ENCODE measurements at places on chromosomes 16 and 17.
A peak's percentile ranks its signal among the peaks of the same experiment; 100 is the strongest.

DNA sequence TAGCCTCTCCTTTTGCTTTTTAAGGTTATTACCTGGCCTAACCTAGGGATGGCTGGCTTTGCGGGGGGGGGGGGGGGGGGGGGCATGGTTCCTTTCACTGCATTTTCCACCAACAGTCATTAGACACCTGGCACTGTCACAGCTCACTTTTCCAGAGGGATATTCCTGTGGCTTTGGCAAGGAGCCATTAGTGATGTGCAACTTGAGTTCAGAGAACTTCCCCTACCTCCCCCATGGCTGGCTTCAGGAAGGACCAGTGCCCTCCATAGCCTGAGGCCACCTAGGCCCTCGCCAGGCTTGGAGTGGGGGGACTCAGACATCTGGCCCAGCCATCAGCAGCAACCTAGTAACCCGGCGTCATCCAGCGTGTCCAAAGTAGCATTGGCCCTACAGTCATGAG is 234.6 kb downstream of the CPPED1 start:
- DNase-seq, result no peak

DNA sequence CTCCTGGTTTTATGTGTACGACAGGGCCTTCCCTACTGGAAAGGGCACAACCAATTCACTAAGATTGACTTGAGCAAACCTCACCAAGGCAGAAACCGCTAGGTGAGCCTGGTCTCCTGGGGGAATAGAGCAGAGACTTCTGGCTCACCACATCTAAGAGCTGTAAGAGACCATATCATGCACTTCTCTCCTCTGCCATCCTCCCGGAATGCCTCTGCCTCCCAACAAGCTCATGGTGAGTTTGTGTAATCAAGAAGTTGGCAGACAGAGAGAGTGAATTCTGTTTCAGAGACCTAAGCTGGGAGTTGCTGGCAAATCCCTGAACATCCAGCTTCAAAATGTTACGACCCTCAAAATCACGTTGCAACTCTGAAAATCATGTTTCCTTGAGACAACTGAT is 154.8 kb downstream of the SLC39A11 start:
- DNase-seq, result no peak

GRCh38 chr17:50952013-50952412 is 85.9 kb upstream of the TOB1 start:
- DNase-seq, result no peak

- no peak for DNase-seq
These were observed 4.7 kb downstream of the KRT37 start for GRCh38 chr17:41419716-41420115.

DNA sequence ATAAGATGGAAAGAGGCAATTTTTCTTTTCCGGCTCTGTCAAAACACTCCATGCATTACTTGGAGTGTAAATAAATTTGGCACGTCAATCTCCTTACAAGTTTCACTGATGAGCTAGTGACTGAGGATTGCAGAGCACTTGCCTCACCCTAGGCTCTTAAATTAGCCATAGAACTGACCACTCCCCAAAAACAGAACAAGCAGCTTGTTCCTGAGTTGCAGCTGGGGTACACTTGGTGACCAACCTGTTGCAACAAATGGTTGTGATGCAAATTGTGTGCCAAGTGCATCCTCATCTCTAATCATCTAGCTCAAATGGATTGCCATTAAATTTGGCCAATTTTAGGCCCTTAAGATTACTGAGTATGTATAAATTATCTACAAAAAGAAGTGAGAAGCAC is 67.0 kb downstream of the CACNG1 start:
- DNase-seq, result no peak

- peak; percentile 63 for DNase-seq
These were observed 5.3 kb upstream of the HS3ST6 start for GRCh38 chr16:1923299-1924034.

GRCh38 chr16:75927810-75928209 is 201.5 kb upstream of the CPHXL start:
- no peak for DNase-seq

DNA sequence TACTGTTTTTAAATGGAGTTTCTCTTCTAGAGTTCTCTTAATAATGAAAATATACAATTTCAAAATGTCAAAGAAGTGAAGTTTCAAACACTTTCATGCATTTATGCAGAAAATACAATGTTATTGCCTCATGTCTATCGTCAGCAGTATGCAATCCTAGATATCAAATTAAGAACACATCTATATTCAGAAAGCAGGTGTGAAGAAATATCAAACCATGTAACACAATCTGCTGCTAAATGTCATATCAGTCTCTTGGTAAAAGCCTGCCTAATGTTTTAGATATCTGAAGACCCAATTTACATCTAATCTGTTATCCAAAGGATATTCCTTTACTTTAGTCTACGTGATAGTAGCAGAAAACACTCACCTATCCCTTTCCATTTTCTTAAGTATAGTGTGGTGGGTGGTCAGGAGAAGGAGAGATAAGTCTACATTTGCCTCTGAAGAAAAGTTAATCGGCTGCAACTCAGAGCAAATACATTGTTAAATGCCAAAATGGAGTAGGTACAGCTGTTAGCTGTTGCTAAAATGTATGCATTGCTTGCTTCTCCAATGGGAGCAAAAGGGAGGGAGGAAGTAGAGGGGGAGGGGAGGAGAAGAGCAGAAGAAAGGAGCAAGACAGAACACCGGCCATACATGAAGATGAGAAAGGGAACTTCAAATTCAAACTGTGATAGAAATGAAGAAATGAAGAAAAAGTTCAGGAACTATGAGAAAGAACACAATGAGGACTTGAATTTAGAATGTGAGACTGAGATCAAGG is 64.9 kb downstream of the ITFG1 start:
- no peak for DNase-seq

GRCh38 chr17:59668816-59669215 is 38.4 kb downstream of the PTRH2 start:
- DNase-seq, result no peak

DNA sequence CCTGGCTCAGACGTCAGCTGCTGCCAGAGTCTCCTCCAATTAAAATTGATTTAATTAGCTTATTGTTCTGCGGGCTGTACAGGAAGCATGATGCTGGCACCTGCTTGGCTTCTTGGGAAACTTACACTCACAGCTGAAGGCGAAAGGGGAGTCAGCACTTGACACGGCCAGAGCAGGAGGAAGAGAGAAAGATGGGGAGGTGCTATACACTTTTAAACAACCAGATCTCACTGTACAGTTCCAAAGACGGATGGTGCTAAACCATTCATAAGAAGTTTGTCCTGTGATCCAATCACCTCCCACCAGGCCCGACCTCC is 1.4 kb upstream of the PRDM7 start:
- no peak for DNase-seq

- DNase-seq, result no peak
These were observed 18.4 kb downstream of the TBX4 start for GRCh38 chr17:61470530-61471136.

DNA sequence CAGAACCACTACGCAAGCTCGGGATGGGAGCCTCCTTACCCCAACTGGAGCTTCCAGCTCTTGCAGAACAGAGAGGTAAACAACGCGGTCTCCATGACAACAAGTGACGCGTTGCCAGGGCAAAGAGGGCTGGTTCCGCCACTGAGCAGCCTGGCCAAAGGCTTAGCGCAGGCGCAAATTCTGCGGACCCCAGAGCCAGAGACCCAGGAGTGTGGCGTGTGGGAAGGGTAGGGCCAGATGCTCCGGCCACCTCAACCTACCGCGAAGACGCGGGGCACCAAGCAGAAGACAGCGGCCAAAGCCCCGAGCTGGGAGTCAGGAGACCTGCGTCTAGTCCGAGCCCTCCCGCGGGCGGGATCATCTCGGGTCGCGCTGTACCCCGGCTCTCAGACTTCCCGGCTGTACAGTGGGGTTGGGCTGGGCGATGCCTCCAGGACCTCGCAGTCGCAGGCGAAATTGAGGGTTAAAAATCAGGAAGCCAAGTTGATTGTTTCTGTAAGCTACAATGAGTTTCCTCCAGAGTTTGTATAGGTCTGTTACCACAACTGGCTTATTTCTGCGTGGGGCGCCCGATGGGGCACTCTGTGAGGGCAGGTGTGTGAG is at the start of gene TEKT1:
TEKT1 (minus strand) TSS at position 69 of the 603 bp plus-strand sequence. CDS start 1,353 bp downstream, outside the sequence.
- peak; percentile 93 for DNase-seq

- DNase-seq, result no peak
These were observed 266.4 kb downstream of the MAF start for GRCh38 chr16:79334127-79334526.

DNA sequence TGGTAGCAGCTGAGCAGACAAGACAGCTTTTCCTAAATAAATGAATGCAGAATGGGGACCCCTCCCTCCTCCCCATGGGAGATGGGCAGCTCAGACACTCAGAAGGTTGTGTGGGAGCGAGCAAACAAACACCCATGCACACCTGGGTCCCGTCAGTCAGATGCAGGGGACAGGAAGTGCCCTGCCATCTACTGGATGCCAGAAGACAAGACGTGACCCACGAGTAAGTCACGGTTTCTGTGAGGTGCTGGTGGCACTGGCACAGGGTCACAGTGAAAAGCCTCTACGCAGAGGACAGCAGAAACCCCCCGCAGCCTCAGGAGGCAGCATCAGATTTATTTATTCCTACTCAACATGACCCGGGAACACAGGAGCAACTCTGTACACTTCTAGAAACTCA is 8.4 kb downstream of the HBQ1 start:
- DNase-seq, result no peak

- peak; percentile 29 for DNase-seq
These were observed 19.9 kb upstream of the ZC3H18 start for GRCh38 chr16:88550246-88550661.

DNA sequence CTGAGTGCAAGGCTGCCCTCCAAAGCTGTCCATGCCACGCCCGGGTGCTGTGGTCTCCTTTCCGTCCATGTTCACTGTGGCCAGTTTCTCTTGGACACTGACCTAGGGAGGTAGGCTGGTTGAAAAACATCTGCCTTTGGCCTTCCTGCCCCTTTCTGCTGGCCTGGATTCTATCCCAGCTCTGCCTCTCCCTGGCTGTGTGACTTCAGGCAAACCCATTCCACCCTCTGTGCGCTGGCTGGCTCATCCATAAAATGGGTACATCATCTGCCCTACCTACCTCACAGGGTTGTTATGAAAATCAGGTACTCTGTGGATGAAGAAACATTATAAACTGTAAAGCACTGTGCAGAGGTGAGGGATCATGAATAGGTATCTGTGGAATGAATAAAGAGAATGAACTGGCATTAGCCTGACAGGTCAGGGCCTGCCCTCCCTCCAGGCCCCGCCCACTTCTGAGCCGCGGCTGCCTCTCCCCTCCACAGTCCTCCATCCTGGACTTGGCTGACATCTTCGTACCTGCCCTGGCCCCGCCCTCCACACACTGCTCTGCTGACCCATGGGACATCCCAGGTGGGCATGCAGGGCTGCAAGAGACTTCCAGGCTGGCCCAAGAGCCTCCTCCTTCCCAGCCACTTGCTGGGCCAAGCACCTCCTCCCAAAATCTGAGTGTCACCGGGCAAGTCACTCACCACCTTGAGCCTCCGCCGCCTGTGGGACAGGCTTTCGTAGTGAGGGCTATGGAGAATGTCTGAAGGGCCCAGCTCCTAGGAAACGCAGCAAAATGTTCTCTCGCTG is 7.0 kb upstream of the SPATA20 start:
- no peak for DNase-seq

GRCh38 chr16:928526-928925 is 42.3 kb downstream of the LMF1 start:
- no peak for DNase-seq

DNA sequence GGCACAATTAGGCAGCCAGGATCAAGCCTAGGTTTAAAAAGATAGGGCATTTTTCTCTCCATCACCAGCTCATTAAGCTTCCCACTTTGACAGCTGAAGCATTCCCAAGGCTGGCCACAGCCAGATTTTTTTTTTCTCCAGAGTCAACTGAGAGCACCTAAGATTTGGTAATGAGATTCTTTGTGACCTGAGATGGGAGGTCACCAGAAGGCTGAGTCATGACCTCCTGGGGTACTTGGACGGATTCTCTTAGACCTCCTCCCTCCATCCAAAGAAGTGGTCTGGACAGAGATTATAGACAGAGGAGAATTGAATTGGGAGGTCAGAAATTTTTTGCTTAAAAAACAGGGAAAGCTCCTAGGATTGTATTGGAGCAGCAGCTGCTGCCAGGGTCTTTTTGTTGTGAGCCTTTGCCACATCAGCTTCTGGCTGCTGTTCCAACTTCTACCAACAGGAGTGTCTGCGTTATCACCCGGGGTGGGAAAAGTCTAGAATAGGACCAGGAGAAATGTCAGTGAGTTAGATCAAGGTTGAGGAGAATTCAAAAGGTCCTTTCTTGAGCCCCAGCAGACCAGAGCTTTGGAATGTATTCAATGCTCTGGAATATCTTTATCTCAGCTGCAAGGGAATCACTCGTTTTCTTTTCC is 221.2 kb upstream of the N4BP1 start:
- DNase-seq, result peak; percentile 67

- no peak for DNase-seq
These were observed 5.9 kb upstream of the ARMC7 start for GRCh38 chr17:75103601-75104554.

DNA sequence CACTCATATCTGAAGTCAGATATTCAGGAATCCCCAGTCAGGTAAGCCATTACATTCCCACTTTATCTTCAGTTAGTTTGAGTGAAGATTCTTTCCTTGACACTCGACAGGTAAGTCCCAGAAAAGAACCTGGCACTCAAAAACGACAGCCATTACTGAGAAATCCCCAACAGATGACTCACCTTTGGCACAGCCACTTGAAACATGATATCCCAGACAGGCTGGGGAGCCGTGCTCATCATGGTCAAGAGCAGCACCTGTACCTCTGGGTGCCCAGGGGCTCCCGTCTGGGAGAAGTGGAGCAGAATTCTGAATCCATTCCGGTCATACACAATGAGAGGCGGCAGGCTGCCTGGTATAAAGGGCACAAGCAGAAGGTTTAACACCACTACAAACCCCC is 16.8 kb upstream of the COG7 start:
- DNase-seq, result no peak

GRCh38 chr17:74037320-74037719 is 166.2 kb upstream of the RPL38 start:
- peak; percentile 29 for DNase-seq

DNA sequence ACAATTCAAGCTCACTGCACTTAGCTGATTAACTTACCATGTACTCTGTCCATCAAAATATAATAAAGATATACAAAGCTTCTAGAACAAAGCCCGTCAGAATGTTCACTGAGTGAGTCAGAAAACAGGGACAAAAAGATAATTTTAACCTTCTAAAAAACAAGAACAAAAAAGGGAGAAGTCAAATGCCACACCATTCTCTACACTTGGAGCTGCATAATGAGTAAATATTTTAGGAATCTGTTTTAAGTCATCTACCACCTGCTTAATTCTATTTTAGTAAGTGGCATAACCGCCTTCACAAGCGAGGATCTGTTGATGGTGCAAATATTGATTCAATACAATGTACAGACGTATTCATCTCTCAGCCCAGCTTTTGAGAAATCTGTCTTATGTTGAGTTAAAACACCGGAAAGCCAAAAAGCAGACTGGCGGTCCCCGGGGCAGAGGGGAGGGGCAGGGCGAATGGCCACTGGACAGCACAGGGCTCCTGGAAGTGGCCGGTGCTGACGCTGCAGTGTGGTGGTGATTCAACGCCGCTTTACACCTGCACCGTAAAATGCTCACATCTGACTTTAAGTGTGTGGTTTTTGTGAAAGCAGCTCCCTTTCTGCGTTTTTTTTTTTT is 20.1 kb downstream of the RAB40B start:
- no peak for DNase-seq

GRCh38 chr16:30699615-30700099 is 686 bp downstream of the SRCAP start:
- DNase-seq, result no peak

- DNase-seq, result no peak
These were observed 61.3 kb upstream of the PHOSPHO1 start for GRCh38 chr17:49291929-49292328.

Data from retina (tissue), 1 donor.